ENCODE measurements at places on chromosomes 4 and X.

DNA sequence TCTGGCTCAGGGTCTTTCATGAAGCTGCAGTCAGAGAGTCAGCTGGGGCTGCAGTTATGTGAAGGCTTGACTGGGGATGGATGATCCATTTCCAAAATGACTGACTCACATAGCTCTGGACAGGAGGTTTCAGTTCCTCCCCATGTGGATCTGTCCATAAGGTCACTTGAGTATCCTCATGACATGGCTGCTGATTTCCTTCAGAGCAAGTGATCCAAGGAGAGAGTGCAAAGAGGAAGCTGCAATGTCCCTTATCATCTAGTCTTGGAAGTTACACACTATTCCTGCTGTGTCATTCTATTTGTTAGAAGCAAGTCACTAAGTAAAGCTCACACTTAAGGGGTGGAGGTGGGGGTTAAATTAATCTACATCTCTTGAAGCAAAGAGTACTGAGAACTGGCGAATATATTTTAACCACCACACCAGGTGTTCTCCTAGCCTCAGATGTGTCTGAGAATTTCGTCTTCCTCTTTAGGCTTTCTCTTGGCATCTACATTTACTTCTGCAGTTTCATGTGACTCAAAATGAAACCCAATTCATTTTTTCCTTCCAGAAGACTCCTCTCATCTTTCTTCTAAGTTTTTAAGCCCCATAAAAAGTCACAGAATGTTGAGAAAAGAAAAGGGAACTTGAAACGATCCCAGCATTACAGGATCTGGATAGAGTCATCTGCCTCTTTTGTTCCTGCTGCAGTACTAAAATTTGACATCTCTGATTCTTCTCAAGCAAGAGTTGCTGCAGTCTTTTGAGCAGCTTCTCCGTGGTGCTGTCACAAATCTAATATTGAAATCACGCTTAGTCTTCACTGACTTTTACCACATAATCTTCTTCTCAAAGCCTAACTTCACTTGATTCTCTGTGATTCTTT lies 3.8 kb upstream of the GRPR start:
- no peak for DNase-seq

GRCh38 chr4:5133201-5133600 lies 81.9 kb downstream of the STK32B start:
- no peak for DNase-seq

DNA sequence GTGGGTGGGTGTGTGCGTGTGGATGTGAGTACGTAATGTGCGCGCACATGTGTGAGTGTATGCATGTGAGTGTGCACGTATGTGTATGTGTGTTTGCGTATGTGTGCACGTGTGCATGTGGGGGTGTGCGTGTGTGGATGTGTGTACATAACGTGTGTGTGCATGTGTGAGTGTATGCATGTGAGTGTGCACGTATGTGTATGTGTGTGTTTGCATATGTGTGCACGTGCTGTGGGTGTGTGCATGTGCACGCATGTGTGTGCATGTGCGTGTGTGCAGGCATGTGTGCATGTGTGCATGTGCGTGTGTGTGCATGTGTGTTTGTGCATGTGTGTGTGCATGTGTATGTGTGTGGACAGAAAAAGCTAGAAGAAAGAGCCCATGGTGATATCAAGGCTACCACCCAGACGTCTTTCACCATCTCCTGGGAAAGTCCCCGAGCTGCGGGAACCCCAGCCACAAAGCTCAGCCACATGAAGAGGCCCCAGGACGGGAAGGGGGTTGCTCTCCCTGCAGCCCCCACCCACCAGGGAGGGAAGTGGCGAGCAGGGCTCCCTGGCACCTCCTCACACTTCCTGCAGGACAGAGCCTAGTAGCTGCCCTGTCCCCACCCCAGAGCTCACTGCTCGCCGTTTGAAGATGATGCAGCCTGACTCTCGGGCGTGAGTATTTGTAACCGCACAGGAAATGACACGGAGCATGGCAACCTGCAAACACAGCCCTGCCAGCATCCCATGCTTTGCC lies 108.3 kb downstream of the DCTD start:
- no peak for DNase-seq

GRCh38 chrX:132022198-132022966 lies 720 bp upstream of the STK26 start:
- no peak for DNase-seq

DNA sequence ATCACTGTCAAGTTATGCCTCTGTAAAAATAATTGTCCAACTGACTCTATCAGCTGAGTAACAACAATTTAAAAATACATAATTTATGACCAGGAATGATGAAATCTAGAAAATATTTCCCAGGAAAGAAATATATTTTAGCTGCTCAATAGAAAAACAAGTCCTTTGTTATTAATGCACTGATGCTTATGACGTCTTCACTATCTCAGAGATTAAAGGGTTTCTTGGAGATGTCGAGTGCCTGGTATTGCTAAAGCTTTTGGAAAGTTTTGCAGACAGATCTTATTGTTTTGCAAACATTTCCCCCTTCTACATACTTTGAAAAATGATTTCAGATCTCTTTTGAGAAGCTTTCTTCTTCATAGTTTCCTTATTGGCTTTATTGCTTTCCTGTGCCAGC lies 154.6 kb upstream of the RPS6KA3 start:
- DNase-seq = no peak

- DNase-seq = no peak
Observed at GRCh38 chr4:40340030-40340429, 4.9 kb downstream of the CHRNA9 start.

DNA sequence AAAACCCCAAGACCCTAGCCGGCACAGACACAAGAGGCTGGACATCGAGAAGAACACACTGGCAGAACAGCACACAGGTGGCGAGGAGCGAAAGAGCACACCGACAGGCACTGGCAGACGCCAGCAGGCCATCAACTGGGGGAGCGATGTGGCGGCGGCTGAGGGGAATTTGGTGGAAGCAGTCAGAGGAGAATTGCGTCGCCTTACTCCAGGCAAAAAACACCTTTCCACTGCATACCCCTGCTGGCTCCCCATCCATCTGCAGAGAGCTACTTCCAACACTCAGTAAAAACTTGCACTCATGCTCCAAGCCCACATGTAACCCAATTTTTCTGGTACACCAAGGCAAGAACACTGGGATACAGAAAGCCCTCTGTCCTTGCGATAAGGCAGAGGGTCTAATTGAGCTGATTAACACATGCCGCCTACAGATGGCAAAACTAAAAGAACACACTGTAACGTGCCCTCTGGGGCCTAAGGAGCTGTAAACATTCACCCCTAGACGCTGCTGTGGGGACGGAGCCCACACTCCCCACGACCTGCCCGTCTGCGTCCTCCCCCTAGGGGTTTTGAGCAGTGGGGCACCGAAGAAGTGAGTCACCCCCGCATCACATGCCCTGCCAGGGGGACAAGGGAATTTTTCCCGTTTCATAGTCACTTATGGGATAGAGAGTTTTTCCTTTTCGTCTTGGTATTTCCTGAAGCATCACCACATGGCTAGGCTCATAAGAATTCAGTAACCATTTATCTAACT lies 262.3 kb downstream of the KCTD8 start:
- no peak for DNase-seq
